ENCODE measurements at places on chromosomes 4 and X.

DNA sequence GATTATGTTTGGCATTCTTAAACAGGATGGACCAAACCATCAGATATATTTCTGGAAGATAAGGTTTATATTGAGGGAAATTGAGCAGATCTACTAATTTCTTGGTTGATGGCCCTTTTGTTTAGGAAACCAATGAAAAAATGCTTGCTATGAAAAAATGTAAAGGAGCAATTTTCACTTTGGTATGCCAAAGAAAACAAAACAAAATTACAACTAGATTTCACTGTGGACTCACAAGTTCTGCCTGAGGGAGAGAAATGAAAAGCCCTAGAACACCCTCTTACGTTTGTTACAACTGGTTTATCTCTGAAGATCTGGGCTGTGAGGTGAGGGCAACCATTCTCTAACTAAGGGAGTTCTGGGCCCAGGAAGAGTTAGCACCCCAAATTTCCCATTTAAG, 122.5 kb upstream of the IL15 start:
- no peak for DNase-seq

- DNase-seq, result no peak
Observed at GRCh38 chr4:105210916-105211315, 64.2 kb downstream of the TET2 start.

DNA sequence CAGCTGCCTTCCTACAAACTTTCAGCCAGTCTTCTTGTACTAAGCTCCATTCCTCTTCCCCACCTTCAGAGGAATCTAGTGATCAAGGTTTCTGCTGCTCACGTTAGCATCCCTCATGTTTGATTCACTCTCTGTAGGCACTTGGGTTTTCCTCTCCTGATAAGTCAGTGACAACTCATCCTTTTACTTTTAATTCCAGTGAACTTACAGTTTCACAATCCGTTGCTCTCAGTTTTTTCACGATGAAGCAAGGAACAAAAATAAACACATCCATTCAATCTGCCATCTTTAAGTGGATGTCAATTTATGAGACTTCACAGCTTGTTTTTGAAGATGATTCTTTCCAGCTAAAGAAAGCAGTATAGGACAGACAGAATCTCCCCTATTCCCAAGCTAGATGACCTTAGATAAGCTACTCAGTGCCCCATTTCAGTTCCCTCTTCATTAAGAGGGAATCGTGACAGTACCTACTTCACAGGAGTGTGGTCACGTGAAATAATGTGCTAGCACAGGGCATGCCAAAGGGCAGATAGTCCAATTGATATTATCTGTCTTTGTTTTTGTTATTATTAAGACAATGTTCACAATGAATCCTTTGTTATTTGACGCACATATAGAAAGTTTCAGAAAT, 234.3 kb downstream of the PALLD start:
- no peak for DNase-seq

DNA sequence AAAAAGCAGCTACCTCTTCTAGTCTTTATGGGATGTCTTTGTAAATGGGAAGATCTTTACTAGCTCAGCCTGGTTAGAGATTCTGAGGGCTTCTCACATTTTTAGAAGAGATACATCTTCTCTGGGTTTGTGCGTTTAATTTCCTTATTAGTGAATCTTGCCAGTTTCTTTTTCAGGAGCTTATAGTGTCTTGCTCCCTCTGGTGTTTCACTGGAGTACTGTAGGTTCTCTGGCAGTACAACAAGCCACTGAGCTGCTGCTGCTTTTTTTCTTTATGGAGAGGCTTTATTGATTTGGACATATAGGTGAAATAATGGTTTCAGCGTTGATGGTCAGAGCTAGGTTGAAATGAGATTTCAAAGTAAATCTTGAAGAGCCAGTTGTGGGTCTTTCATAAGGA, 82.9 kb downstream of the LAS1L start:
- no peak for DNase-seq

DNA sequence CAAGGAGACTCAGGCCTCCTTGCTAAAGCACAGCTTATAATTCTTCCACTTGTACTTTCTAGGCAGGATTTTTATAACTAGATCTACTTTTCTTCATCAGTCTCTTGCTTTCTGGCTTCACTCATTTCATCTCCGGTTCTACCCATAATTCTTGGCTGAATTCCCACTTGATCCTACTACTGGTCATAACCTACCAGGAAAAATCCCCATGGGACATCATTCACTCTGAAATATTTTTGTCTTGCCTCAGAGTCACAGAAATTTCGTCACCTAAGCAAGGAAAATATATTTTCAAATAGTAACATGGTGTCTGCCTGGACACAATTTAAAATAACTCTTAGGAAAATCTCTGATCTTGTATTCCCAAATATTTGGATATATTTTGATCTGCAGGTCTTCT, 122.3 kb downstream of the TEX13A start:
- DNase-seq, result no peak

GRCh38 chrX:153981771-153982533, 9.4 kb downstream of the TMEM187 start:
- DNase-seq, result no peak

- no peak for DNase-seq
Observed at GRCh38 chr4:156968479-156968984, 3.1 kb downstream of the PDGFC start.

- no peak for DNase-seq
Observed at GRCh38 chrX:23765868-23766267, 17.1 kb upstream of the SAT1 start.

GRCh38 chr4:122978109-122978508, 55.7 kb upstream of the NUDT6 start:
- DNase-seq, result no peak

DNA sequence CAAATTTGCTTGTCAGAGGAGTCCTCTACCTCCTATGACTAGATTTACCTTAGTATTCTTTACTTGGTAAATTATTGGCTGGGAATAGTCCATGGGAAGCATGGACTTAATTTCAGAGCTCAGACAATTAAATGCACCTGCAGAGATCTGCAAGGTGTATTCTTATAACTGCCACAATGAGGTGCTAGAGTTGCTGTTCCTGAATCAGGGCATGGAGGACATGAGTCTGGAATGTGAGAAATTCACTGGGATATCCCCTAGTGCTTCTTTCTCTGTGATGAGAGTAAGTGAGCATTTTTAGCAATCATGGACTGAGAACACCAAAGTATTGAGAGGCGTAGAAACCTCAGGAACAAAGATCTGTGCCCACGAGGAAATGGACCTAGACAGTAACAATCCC, 32.9 kb upstream of the GRID2 start:
- DNase-seq, result no peak

GRCh38 chr4:180565856-180566431, 1677.3 kb upstream of the TENM3 start:
- DNase-seq, result no peak

GRCh38 chr4:187910741-187911140, 84.8 kb upstream of the ZFP42 start:
- no peak for DNase-seq

DNA sequence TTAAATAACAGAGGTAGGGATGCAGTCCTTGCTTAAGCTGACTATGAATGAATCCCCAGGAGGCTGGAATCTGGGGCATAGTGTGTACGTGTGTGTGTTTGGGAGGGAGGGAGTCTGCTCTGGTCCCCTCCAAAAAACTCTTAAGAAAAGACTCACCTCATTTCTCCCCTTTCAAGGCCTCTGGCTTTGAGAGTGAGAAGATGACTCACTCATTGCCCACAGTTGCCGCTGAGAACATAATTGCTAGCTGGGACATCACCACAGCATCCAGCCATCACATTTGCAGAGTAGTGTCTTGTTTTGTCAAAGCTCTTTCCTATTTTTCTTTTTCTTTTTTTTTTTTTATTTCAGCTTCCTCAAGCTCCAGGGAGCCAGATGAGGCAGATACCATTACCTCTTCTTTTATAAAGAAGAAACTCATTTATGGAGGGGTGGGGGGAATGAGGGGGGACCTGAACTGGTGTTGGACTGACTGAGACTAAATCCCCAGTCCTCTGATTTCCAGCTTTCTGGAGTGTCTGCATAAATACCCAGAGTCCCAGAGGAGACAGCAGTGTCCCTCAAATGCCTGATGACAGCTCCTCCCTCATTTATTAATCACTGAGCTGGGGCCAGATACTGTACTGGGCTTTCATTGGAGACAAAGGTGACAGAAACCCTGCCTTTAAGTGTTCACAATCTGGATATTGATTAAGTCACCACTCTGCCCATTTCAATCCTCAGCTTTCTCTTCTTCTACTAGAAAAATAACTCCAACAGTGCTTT, 61.9 kb upstream of the LAS1L start:
- peak; percentile 39 for DNase-seq

- no peak for DNase-seq
Observed at GRCh38 chr4:79682161-79682560, 274.1 kb upstream of the GK2 start.

- no peak for DNase-seq
Observed at GRCh38 chr4:152065545-152065944, 304.7 kb upstream of the GATB start.

- no peak for DNase-seq
Observed at GRCh38 chr4:10765386-10765785, 80.8 kb upstream of the CLNK start.

GRCh38 chr4:17447675-17448298, 64.1 kb downstream of the QDPR start:
- DNase-seq, result peak; percentile 21

GRCh38 chrX:13667919-13668318, 15.0 kb downstream of the TCEANC start:
- no peak for DNase-seq

DNA sequence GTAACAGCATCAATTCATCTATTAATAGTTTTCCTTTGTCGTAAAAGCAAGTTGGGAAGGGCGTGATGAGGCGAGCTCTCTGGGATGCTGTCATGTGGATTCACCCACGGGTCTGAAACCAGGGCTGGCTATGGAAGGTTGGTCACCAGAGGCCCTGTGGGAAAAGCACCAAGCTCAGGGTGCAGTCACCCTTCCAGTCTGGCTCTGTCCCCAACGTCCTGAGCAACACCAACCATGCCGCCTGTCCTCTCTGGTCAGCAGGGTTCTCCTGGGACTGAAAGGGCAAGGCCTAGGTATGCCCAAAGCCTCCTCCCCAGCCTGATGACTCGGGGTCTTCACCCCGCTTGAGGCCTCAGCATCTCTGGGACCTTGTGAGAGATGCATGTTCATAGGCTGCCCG, 97.2 kb upstream of the MSX1 start:
- no peak for DNase-seq

GRCh38 chr4:150244600-150244999, 166.4 kb downstream of the DCLK2 start:
- DNase-seq, result no peak

DNA sequence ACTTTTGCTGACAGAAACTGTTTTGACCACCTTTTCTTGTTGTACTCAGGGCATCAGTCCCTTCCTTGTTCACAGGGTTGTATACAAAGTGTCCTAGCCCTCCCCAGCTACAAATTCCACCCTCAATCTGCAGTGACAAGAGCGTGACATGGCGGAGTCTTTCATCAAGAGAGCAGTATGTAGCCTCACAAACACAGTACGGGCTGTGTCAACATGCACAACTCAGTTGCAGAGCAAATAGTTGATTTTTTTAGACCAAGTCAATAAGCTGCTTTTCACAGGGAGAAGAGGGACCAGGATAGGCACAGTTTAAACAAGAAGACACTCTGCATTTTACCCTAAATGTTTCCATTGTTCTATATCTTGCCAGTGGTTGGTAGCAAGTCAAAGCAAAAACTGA, 8.6 kb upstream of the HS6ST2 start:
- DNase-seq, result no peak

DNA sequence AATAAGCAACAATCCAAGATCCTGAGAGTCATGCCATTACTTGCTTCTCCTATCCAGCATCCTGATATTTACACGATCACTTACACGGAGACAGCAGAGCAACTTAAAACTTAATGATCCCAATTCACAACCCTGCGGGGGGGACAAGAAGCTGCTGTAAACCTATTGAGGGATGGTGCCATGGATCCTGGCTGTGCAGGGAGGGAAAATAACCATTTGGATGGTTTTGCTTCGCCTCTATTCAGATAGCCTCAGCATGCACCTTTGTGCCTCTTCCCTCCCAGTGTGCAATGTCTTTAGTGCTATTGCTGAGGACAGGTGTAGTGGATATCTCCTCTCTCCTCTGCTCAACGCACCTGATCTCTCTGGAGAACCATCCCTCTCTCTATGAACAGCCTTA, 89.7 kb upstream of the PPARGC1A start:
- DNase-seq, result no peak

- DNase-seq, result no peak
Observed at GRCh38 chr4:6644792-6645530, 4.5 kb downstream of the MRFAP1 start.

DNA sequence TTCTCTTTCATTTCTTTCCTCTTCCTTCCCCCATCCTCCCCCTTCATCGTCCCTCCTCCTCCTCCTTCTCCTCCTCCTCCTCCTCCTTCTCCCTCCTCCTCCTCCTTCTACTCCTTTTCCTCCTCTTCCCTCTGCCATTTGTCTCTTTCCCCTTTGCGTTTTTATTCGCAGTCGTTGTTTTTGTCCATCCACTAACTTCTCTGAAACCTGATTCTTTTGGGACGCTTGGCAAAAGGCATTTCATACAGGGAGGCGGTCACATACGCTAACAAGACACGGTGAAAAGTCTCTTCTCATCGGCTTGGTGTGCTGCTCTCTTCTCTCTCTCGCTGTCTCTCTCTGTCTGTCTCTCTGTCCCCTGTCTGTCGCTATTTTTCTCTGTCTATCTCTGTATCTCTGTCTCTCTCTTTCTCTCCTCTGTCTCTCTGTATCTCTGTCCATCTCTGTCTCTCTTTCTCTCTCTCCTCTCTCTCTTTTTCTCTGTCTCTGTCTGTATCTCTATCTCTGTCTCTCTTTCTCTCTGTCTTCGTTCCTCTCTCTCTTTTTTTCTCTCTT, 5.4 kb upstream of the SHOX start:
- no peak for DNase-seq

DNA sequence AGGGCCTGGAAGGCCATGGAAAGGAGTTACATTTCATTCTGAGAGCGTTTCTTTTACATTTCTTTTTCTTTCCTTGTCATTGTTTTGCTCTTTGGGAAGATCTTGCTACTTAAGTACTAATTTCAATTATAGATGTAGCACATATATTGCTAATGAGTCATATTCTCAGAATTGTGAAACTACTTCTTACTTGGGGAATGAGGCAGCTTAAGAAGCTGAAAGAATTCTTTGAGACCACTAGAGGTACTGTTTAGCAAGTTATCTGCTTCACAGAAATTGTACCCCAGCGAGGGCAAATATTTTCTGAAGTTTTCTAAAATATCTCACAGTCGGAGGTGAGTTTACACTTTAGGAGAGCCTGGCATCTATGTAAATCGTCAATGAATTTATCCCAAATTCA, 100.6 kb downstream of the AFF2 start:
- DNase-seq, result no peak

DNA sequence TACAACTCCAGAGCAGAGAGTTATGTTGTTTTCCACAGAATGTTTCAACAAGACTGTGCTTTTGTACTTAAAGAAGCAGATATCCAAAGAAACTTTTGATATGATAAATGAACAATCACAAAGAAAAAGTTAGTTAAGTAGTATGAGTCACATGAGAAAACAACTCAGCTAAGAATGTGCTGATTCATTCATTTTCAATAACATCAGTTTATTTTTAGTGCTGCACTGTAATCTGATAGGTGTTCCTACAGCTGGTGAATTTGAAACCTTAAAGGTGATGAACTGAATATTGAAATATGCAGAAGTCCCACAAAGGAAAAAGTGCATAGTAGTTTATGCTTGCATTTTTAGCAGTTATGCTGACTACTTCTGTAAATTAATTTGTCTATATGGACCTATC, 180.3 kb upstream of the TENM3 start:
- no peak for DNase-seq
